ENCODE measurements at places on chromosomes 3 and 15.

- no peak for DNase-seq
Observed at GRCh38 chr3:39158148-39158715, 4.8 kb upstream of the CSRNP1 start.

- DNase-seq, result no peak
Observed at GRCh38 chr15:75661100-75661755, 13.5 kb downstream of the SNX33 start.

DNA sequence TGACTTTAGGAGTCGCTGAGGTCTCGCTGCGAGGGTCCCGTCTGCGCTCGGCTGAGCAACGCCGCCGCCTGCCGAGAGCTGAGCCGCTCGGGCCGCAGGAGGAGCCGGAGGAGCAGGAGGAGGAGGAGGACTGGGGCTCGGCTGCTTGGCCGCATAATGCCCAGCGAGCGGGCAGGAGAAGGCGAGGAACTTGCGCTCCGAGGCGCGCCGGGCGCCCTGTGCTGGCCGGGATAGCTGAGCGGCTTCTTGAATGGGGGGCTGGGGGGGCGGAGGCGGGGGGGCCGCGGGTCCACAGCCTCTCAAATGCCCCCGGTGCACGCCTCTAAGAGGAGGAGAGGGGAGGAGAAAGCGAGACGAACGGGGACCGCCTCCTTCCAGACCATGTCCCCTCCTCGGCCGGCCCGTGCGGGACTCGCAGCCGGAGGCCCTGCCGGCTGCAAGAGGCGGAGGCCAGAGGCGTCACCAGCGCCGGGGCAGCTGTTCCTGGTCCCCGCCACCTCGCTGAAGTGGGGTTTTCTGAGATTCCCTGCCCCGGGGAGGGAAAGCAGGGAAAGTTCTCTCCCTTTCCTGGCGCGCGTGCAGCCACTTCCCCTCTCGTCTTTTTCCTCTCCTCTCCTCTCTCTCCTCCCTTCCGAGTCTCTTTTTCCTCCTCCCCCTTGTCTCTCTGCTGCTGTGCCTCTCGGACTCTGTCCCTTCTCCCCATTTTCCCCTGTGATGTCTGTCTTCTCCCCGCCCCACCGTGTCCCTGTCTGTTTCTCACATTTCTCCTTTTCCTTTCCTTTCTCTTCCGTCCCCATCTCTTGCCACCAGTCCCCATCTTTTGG lies at the start of gene ADAMTS9:
Gene ADAMTS9 (minus strand): TSS at position 220 of the 824 bp plus-strand sequence. CDS start 343 bp downstream, outside the sequence.
- DNase-seq, result no peak

- no peak for DNase-seq
Observed at GRCh38 chr3:197522183-197522715, 33.5 kb downstream of the BDH1 start.

GRCh38 chr3:119279584-119280243 lies 14.5 kb upstream of the ARHGAP31 start:
- no peak for DNase-seq

DNA sequence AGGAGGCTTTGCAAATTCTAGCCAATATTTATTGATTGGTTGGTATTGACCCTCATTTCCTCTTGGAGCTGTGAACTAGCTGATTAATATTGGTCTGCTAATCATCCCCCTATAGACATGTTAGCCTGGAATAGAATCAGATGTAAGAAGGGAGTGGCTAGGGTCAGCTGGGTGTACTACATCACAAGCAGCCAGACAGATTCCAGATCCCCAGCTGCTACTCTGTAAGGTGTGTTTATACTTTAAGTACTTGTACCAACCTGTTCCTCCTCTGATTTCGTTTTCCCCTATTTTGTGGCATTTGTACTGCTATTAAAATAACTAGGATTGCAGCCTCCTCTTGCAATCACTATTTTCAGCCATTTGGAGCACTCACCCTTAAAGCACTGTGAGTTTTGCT lies 49.9 kb downstream of the PARP15 start:
- no peak for DNase-seq

GRCh38 chr3:55006244-55006676 lies 78.4 kb upstream of the LRTM1 start:
- DNase-seq, result no peak

GRCh38 chr3:14360123-14360881 lies 42.1 kb upstream of the SLC6A6 start:
- no peak for DNase-seq

DNA sequence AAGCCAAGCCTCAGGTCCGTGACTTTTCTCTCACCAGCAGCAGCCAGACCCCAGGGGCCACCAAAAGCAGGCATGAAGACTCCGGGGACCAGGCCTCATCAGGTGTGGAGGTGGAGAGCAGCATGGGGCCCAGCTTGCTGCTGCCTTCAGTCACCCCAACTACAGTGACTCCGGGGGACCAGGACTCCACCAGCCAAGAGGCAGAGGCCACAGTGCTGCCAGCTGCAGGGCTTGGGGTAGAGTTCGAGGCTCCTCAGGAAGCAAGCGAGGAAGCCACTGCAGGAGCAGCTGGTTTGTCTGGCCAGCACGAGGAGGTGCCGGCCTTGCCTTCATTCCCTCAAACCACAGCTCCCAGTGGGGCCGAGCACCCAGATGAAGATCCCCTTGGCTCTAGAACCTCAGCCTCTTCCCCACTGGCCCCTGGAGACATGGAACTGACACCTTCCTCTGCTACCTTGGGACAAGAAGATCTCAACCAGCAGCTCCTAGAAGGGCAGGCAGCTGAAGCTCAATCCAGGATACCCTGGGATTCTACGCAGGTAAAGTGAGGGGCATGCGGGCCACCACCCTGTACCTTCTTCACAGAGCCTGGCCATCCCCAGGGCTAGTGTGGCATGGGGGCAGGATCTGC lies 12.0 kb upstream of the ABTB1 start:
- no peak for DNase-seq

DNA sequence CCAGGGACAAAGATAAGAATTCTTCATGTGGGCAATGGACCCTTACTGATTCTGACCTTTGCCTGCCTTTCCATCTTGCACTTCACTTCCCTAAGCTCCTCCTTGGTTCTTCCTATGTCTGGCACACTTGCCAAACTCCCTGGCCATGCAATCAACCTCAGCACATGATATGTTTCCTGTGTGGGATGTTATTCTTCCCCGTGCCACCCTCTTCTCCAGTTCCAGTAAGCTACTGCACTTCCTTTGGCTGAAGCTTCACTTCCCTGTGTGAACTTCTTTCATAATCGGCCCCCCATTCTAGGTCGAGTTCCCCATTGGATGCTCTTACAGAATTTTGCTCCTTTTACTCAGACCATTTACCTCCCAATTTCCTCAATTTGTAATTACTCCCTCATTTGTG lies 10.7 kb upstream of the TASOR start:
- no peak for DNase-seq
